Stimulated activated CD4-positive, alpha-beta T cell treated with anti-CD3 and anti-CD28 coated beads, Interleukin-12 subunit alpha, Interleukin-12 subunit beta, amount 100 ng/mL, for 4 hours (primary cell): ENCODE measurements at places on chromosomes 1 and 21.
A peak's percentile ranks its signal among the peaks of the same experiment; 100 is the strongest.

DNA sequence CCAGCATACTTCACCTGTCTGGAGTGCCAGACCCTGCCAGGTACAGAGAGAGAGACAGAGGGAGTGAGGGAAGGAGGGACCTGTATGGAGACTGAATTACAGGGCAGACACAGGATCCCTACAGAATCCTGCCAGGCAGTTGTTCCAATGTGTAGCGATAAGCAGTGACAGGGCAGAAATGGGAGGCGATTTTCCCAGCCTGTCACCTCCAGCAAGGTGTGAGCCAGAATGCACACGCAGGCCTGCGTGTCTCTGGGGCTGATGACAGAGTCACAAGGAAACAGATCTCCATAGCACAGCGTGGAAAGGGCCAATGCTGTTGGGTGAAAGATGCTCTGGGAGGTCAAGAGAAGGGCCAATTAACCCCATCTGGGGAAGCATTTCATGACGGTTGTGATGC is 111.3 kb downstream of the HIVEP3 start:
- no peak for DNase-seq

DNA sequence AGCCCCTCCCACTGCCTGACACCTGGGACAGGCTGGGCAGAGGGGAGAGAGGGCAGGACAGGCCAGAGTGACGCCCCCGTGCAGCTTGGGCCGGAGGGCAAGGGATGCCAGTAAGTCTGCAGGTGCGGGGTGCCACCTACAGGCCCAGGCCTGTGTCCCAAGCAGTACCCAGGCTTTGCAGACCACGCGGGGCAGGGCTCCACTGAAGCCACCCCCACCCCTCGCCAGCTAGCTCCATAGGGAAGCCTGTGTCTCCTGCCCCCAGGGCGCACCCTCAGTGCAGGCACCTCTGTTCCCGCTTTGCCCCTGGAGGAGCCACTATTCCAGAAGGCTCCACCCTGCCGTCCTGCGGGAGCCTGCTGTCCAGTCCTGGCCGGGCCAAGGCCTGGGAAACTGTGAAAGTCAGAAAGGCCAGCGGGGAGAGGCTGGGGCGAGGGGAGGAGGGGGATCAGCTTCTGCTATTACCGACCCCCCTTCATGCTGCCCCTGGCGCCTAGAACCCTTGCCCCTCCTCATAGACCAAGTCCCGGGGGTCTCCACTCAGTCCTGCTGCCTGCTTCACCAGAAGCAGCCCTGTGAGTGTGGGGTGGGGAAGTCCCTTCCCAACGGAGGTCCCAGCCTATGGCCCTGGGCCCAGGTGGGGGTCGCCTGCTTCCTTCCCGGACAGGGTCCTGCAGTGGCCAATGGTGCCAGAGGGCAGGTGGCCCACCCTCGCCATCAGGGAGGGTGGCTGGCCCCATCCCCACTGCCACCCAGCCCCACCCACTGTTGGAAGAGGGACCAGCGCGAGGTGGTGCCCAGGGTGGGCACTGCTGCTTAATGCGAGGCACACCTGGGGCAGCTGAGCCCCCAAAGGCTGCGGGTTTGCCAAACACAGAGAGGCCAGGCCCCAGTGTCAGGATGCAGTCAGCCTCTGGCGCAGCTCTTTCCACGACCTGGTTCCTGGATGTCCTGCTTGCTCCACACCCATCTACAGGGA is 54.4 kb downstream of the KCNAB2 start:
- DNase-seq = no peak

DNA sequence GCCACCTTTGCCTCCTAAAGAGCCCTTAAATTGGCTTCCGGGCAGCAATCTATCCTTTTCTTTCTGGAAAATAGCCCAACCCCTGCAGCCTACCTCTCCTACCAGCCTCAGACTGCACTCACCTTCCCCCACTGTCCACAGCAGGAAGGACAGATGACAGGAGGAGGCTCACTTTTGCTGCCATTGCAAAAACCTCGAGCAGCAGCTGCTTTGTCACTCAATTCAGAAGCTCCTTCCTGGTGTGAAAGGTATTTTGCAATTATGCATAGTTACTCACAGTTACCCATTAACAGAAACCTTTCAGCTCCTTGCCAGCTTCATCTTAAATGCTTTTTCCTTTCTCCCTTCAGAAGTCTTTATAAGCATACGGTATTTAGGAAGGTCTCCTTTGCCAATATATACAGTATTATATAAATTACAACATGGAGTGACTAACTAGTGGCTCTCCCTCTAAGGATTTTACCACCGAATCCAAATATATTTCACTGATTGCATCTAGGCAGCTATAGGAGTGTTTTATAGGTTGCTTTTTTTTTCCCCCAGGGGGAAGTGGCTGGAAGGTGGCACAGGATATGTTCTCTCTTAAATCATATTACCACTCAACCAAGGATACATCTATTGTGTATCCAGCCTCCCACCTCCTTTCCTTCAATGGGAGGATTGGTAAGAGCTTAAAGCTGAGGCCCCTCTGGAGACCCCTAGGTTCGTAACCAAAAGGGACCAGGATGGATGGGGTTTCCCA is 142.1 kb upstream of the IPO9 start:
- DNase-seq = no peak

- DNase-seq = peak; percentile 85
Observed at GRCh38 chr1:27858072-27858948, 14.0 kb upstream of the THEMIS2 start.

DNA sequence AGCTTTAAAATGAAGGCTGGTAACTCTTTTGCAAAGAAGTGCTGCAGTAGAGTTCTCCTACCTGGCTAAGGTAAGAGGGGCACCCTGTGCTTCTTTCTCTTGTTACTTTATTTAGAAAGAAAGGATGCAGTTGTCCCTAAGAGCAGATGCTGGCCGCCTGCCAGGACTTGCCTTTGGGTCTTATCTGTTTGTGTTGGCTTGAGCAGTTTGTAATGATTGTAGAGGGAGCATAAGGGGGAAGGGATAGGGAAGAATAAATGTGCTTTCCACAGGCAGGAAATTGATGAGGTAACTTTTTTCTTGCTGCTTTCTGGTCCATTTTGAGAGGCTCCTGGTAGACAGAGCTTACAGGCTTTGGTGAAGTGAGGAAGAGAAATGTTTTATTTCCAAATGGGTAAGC is 229.6 kb downstream of the HHAT start:
- no peak for DNase-seq

- no peak for DNase-seq
Observed at GRCh38 chr1:151963288-151963687, 30.4 kb downstream of the S100A10 start.

DNA sequence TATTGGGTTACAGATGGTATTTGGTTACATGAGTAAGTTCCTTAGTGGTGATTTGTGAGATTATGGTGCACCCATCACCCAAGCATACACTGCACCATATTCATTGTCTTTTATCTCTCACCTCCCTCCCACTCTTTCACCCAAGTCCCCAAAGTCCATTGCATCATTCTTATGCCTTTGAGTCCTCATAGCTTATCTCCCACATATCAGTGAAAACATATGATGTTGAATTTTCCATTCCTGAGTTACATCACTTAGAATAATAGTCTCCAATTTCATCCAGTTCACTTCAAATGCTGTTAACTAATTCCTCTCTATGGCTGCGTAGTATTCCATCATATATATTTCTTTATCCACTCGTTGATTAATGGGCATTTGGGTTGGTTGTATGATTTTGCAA is 36.8 kb upstream of the ZNF678 start:
- no peak for DNase-seq

DNA sequence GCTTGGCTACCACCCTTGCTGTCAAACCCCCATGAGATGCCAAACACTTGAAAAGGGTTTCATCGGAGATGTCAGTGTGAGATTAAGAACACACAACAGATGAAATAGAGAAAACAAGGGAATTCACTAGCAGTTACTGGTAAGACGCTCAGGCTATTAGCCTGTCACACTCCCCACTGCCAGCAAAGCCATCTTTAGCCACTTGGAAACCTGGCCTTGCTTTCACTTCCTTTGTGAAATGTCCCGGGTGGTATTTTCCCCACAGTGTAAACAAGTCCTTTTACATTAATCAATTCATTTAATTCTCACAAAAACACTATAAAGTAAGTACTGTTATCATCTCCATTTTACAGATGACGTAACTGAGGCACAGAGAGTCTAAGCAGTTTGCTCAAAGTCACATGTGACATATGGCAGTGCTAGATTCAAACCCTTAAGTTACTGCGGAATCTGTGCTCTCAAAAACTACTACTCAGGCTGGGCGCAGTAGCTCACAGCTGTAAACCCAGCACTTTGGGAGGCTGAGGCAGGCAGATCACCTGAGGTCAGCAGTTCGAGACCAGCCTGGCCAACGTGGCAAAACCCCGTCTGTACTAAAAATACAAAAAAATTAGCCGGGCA is 32.7 kb upstream of the KHDRBS1 start:
- no peak for DNase-seq

- no peak for DNase-seq
Observed at GRCh38 chr1:177427811-177428210, 257.1 kb downstream of the BRINP2 start.

DNA sequence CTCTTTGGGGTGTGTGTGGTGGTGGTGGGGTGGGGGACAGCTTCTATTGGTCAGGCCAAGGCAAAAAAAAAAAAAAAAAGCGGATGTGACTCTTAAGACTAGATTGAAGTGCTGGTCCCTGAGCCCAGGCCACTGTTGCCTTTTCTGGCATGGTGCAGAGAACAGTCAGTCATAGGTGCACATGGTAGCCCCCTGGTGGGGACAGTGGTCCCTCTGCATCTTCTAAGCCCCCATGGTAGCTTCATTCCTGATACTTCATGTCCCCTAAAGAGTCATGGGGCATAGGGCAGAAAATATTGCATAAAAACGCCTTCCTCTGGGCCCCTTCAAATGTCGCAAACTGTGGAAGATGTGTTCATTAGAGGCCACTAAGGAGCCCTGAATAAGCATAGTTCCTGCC is 371.8 kb downstream of the NPHP4 start:
- no peak for DNase-seq

DNA sequence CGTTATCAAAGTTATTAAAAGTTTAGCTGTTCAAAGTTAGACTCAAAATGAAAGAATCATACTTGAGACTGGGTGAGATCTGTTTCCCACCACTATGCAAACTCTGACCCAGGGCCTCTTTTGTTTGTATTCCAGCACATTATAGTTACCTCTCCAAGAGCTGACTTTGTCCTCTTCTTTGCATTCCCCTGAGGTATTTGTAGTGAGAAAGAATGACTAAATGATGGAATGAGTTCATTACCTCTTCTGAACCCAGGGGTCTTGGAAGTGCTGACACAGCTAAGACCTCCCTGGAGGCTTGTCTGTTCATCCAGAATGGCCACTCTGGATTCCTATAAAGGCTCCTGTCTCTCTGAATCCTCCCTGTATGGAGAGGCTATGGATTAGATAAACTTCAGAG is 62.4 kb downstream of the FGGY start:
- DNase-seq = no peak

DNA sequence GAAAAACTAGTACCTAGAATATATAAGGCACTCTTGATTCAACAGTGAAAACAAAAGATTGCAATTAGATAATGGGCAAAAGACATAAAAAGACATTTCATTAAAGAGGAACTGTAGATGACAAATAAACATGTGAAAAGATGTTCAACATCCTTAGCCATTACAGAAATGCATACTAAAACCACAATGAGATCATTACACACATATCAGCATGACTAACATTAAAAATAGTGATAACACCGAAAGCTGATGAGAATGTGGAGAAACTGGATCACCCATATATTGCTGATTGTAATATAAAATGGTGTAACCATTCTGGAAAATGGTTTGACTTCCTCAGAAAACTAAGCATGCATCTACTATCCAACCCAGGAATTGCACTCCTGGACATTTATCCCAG is 340.3 kb downstream of the SEC16B start:
- no peak for DNase-seq

DNA sequence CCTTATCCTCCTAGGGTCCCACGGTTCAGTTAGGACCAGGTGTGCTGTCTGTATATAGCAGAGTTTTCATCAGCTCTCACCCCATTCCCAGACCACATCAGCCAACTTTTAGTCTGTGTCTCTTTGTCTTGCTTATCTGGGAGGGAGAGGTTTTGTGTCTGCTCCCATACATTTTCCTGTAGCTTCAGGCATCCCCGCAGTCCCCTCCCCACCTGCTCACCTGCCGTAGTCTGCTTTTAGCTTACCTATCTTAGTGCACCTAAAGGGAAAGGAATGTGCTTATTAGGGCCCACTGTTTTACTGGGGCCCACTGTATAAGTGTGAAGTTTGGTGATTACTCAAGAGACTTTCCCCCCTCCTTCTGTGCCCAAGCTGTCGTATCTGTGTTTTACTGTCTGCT is 225.1 kb downstream of the PLA2G4A start:
- no peak for DNase-seq

DNA sequence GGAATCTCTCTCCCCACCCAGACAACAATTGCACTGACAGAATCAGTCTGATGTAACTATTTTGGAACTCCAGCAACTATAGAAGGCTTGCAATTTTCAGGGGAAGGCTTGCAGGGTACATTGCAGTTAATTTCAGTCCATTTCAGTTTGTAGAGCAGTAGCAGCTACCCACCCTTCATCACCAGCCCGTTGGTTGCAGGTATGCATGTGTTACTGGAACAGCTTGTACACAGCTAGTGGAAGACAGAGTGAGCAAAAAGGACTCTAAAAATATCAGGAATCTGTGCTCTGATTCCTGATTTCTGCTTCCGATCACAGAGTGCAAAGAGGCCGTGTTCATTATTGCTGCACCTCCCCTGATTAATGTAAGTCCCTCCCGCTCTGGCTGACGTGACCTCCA is 449.0 kb downstream of the NPHP4 start:
- DNase-seq = no peak

- peak; percentile 17 for DNase-seq
Observed at GRCh38 chr1:234214129-234214910, 158.9 kb upstream of the COA6 start.

DNA sequence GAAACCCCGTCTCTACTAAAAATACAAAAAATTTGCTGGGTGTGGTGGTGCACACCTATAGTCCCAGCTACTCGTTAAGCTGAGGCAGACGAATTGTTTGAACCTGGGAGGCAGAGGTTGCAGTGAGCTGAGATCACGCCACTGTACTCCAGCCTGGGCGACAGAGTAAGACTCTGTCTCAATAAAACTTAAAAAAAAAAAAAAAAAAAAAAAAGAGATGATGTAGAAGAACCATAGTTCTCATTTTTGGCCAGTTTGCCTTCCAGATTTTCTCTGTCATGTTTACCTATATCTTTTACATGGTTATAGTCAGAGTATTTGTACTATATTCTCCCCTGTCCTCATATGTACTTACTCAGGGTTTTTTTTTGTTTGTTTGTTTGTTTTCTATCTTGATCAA is 53.6 kb downstream of the UCK2 start:
- no peak for DNase-seq
